ENCODE measurements at places on chromosomes 4 and X.
A peak's percentile ranks its signal among the peaks of the same experiment; 100 is the strongest.

GRCh38 chrX:24601858-24602257, 45.3 kb downstream of the PCYT1B start:
- no peak for DNase-seq

- no peak for DNase-seq
Observed at GRCh38 chr4:188536826-188537225, 397.6 kb downstream of the TRIML1 start.

DNA sequence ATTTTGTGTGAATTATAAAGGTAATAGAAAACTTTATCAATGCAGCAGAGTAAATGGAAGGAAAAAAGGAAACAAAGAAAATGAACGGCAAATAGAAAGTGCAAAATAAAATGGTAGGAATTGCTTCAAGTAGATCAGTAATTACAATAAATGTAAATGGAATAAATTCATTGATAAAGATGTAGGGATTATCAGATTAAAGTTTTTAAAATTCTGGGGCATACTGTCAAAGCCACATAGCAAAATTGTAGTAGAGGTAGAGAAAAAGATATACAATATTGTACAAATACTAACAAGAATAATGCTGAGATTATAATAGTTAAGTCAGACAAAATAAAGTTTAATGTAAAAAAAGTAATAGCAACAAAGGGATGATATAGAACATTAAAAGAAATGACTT, 94.7 kb downstream of the SMIM20 start:
- DNase-seq: no peak

DNA sequence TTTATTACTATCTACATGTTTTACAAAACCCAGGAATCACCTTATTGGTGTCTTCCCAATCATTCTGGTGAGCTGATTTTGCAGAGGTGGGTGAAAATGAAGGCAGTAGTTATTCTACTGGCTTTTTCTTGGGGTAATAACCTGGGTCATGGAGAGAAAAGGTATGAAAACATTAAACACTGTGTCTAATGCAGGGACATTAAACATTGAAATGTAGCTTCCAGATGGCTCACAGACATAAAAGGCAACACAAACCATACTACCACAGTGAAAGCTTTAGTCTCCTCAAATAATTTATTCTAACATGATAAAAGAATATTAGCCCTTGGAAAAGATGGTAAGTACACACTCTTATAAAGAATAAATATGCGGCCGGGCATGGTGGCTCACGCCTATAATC, 8.0 kb downstream of the SETD7 start:
- DNase-seq: no peak

GRCh38 chrX:109696146-109696740, 36.8 kb downstream of the ACSL4 start:
- DNase-seq: no peak

GRCh38 chr4:74499986-74500781, 55.2 kb downstream of the AREG start:
- peak; percentile 73 for DNase-seq

- DNase-seq: no peak
Observed at GRCh38 chr4:89588421-89588820, 248.5 kb downstream of the SNCA start.

- DNase-seq: no peak
Observed at GRCh38 chr4:94517492-94517891, 65.8 kb downstream of the PDLIM5 start.

DNA sequence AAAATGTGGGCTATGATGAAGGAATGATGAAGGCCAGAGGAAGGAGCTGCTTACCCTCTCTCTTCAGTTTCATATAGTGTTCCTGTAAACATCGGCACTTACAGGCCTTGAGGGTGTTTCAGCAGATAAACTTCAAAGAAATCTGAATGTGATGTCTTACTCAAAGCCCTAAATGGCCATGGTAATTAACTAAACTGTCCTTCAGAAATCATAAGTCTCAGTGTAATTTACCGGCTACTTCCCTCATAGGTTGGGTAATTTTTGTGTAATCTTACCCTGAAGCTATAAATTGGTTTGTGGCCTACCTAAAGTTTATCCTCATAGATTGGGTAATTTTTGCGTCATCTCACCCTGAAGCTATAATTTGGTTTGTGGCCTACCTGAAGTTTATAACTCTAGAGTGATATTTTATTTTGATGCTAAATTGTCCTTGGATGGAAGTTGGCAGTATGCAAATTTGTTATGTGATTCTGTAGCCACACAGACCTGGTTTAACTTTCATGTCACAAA, 2700.3 kb downstream of the ARAP2 start:
- DNase-seq: no peak

DNA sequence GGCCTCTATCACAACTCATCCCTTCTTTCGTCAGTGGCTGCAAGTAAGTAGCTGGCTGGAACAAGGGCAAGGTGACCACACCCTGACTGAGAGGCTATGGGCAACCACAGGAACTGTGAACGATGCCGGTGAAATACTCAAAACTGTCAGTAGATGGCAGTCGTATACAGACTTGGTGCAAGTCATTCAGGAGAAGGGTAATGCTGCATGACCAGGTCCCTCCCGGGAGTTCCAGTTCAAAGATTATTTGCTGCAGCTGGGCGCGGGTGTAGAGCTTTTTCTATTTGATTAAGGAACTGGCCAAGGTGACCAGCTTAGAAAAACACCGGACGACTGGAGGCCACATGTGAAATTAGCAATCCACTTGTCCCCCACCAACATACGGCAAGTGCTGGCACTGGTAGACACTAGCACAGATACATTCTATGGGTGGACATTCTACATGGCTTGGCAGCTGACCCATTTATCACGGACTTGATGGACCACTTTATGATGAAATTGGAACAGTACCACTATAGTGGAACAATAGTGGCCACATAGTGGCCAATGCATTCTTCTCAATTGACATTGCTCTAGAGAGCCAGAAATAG, 726.6 kb downstream of the TRAM1L1 start:
- DNase-seq: peak; percentile 71

DNA sequence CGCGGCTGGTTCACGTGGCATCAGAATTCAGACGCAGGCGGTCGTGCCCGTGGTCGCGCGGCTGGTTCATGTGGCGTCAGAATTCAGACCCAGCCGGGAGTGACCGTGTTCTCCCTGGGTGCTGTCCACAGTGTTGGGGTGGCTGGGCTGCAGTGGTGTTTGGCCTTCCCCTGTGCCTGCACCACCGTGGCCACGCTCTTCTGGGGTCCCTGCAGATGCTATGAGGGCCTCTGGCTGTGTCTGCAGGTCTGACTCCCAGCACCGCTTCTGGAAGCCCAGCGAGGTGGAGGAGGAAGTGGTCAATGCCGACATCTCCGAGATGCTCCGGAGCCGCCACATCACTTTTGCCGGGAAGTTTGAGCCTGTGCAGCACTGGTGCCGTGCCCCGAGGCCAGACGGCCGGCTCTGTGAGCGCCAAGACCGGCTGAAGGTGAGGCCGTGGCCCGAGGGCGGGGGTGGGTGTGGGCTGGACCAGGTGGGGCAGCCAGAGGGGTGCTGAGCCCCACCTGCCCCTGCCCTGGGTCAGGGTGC, 26.4 kb downstream of the NKX1-1 start:
- DNase-seq: no peak

- no peak for DNase-seq
Observed at GRCh38 chrX:39536211-39536610, 561.5 kb downstream of the BCOR start.

DNA sequence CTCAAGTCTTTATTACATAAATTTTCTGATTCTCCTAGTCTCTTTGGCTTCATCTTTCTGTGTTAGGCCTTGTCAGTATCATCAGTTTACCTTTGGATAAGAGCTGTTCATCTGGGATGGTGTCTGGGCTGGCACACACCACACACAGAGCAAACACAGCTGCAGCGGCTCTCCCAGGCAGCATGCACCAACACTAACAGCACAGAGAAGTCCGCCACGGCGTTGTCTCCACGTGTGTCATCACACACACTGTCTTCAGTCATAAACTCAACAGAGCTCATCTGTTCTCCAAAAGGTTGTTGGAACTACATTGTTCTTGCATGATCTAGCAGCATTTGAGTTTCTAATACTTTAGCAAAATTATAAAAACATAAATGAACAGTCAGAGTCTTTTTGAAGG, 851.9 kb upstream of the FRG1 start:
- no peak for DNase-seq

DNA sequence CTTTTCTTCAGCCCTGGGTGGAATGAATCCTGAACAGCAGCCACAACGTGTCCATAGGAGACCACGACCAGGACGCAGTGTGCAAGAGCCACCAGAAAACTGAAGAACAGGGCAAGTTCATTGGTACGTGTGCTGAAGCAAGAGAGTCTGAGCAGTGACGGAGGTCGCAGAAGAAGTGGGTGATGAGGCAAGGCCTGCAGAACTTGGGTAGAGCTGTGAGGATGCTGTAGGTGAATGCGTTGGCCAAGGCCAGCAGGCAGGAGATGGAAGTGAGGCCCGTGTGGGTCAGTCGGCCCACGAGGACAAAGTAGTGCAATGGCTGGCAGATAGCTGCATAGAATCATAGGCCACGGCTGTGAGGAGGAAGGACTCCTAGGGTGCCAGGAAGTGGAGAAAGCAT, 5.6 kb upstream of the CTAG2 start:
- DNase-seq: no peak

DNA sequence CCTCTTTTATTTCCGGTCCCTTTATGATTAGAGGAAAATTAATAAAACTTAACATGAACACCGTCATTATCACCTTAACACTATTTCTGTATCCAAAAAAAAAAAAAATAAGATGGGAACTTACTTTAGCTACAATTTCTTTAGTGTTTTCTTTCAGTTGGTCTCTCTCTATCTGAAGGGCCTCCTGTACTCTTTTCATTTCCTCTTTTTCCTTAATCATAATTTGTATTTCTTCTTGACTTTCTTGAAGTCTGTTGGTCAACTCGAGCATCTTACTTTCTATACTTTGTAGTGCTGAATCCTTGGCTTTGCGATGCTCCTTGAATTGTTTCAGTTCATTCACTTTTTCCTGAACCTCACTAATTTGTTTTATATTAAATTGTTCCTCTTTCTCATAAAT, 45.3 kb upstream of the BDH2 start:
- DNase-seq: no peak

DNA sequence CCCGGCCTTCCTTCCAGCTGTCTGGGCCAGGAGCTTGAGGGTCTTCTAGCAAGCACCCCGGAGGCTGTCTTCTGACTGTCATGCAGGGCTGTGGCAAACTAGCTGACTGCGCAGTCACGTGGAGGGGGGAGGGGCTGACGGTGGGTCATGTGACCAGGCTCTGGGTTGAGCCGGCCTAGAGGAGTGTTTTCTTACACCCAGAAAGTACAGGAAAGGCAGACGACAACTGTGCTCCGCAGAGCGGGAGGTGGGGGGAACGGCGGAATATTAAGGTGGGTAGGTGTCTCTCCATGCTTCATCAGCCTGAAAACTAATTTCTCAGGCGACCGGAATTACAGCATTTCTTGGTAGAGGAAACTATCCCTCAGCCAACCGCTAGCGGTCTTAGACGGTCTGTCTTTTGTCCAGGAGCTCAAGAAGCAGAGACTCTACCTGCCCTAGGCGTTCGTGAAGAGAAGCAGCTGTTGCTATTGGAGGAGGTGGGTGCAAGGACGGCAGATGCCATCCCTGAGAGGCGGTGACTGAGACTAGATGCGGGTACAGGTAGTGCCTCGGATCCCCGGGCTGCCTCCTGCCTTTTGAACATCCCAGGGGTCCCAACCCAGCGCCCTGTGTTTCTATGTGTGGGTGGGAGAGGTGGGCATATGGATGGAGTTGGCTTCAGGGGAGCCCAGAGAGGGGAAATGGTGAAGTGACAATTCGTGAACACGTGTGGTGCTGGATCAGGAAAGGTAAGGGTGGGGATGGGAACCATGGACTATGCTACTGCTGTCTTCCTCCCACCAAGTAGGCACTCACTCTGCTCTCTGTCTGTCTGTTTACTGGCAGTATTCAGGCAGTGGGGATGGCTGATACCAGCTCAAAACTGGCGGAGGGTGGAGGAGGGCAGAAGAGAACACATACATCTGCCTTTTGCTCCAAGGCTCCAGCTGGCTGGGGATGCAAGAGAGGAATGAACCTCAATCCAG, 8.8 kb downstream of the GPRASP1 start:
- DNase-seq: peak; percentile 69

- DNase-seq: peak; percentile 21
Observed at GRCh38 chr4:74158466-74159142, 686 bp downstream of the MTHFD2L start.

DNA sequence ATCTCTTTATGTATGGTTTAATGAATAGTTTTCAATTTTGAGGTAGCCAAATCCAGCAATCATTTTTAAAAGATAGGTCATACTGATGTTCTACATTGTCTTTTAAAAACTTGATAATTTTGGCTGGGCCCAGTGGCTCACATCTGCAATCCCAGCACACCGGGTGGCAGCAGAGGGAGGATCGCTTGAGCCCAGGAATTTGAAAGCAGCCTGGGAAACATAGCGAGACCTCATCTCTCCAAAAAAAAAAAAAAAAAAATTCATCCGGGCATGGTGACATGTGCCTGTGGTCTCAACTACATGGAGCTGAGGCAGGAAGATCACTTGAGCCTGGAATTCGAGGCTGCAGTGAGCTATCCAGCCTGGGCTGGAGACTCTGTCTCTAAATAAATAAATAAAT, 419.8 kb downstream of the GALNTL6 start:
- DNase-seq: no peak

DNA sequence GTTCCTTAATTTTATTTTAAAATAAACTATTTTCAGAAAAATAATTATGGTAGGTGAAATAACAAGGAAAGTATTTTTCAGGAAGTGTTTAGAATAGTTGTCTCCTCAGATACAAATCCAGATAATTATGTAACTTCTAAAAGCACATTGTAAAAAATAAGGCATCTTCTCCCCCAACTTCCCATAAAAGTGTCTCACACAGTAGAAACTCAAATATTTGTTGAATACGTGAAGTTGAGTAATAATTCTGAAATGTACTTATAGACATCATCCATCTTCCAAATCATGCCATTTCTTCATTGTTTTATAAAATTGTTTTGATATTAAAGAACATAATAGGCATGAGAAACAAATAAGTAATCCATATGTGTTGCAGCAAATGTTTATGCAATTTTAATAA, 18.0 kb downstream of the SHISA3 start:
- no peak for DNase-seq
